Esophagus muscularis mucosa (tissue), 4 donors: ENCODE measurements at places on chromosomes 7 and 10. TPM values are rescaled to one million over a fixed set of nuclear protein-coding genes. Genes with fewer than 3 reads are reported as not detected.

DNA sequence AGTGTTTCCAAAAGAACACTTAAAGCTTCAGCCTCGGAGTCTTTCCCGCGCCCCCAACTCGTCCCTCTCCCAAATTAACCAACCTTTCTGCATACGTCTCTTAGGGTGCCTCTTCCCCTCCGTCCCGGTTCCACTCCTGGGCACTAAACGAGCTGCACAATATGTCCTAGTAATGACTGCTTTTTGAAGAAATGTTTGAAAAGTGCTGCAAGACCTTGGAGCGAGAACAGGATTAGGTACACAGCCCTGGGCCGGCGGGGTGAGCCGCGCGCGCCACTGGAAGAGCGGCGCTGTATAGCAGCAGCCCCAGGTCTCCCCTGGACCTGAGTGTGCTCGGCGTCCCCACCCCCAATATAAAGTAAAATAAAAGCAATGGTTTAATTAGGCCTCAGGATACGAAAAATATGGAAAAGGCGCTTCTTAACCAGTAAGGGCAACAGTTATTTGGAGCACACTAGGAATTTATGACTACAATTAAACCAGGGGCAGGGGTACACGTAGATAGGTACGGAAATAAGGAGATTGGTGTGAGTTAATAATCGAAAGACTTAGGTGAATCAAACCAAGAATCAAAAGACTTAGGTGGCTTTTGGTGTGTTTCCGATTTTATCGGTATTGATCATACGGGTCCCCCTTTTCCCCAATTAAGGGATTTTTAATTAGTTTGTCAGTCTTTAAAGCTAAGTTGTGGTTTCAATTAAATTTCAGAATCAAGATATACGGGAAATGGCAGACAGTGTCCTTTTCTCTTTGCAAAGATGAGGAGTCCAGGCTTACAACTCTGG lies 1.9 kb downstream of the TET1 start:
- peak overlapping the region; percentile 85 for H3K4me3 ChIP-seq
- peak overlapping the region; percentile 64 for H3K27ac ChIP-seq
- H3K27me3 ChIP-seq: no peaks in the 10 kb centered on the region
- H3K36me3 ChIP-seq: no peaks in the 10 kb centered on the region

GRCh38 chr10:119305860-119306513 lies 98.6 kb downstream of the GRK5 start:
- H3K27ac ChIP-seq: peak overlapping the region; percentile 84
- H3K27me3 ChIP-seq: no peaks in the 10 kb centered on the region
- H3K4me1 ChIP-seq: peaks cover 97% of the 10 kb centered on the region
- H3K36me3 ChIP-seq: no peaks in the 10 kb centered on the region
- DNase-seq: peak; percentile 96
- H3K4me3 ChIP-seq: no peak overlapping the region

RET gene
- 1.7 TPM for total RNA-seq

DNA sequence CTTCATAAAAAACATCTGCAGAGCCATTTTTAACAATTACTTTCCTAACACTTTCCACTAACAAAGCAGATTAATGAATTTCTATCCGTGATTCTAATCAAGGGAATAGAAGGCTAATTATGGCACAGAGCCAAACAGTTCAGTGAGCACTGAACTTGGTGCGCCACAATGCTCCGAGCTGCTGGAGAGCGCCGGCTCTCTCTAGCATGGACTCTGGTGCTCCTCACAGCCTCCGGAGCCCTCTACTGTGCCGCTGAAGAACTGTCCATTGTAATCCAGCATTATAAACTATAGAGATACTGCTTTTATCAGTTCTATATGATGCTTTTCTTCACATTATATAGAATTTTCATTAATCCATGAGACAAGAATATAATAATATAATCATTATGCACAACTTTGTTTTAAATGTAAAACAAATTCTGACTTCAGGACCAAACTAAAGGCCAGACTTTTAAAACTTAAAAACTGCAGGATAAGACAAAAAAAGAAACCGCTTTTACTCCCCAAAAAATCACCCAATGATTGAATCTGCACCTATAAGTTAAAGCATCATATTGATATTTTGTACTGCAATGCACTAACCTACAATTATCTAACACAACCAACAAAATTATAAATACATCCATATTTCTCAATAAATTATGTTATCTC lies 123.6 kb downstream of the RNF32 start:
- H3K36me3 ChIP-seq: peaks cover 4% of the 10 kb centered on the region
- H3K27me3 ChIP-seq: no peaks in the 10 kb centered on the region
- H3K4me3 ChIP-seq: no peak overlapping the region
- H3K4me1 ChIP-seq: no peaks in the 10 kb centered on the region

DNA sequence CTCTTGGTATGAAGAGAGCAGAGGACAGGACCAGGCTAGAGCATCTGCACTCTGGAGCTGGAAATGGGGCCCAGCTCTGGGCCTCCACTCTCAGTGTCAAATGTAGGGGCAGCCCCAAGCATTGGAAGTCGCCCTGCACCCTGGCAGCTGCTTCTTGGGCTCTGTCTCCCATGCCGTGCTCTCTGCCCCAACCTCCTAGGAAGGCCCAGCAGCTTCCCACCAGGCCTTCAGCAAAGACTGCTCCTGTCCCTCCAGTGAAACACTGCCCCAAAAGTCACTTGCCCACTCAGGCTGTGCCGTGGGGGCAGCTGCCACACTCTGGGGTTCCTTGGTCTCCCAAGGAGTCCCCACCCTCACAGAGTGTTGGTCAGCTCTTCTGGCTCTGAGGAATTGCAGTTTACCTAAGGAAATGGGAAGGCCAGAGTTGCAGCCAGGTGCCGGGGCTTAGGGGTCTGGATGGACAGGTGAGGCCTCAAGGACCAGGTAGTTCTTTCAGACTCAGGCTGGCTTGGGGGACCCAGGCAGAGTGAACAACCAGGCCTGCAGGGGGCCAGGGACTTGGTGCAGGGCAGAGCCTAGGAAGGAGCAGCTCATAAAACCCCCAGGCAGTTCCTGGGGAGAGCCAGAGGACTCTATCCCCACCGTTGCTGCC lies 9.4 kb upstream of the OPN4 start:
- H3K36me3 ChIP-seq: no peaks in the 10 kb centered on the region
- H3K4me1 ChIP-seq: peaks cover 15% of the 10 kb centered on the region
- no peaks in the 10 kb centered on the region for H3K27me3 ChIP-seq
- no peak overlapping the region for H3K27ac ChIP-seq
- DNase-seq: peak; percentile 88
- no peak overlapping the region for H3K4me3 ChIP-seq

- H3K36me3 ChIP-seq: no peaks in the 10 kb centered on the region
- H3K4me3 ChIP-seq: no peak overlapping the region
- H3K27ac ChIP-seq: no peak overlapping the region
- DNase-seq: no peak
- no peaks in the 10 kb centered on the region for H3K27me3 ChIP-seq
Observed at GRCh38 chr7:31782411-31782991, 95.5 kb downstream of the PPP1R17 start.

- H3K27me3 ChIP-seq: no peaks in the 10 kb centered on the region
- H3K4me3 ChIP-seq: no peak overlapping the region
- peaks cover 59% of the 10 kb centered on the region for H3K36me3 ChIP-seq
- H3K27ac ChIP-seq: no peak overlapping the region
Observed at GRCh38 chr10:113610631-113611601, 52.9 kb downstream of the NRAP start.

DNA sequence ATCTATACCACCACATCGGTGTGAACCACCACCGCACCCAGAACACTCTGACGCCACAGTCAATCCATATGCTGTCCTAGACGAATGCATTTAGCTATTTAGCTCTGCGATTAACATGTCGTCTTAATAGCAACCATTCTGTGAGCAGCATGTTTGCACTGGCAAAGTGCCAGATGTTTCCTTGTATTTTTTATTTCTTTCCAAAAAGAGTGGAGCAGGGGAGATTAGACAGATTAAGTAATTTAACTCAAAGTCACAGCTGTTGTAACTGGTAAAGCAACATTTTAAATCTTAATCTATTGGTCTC lies 57.0 kb upstream of the ARL4A start:
- H3K36me3 ChIP-seq: no peaks in the 10 kb centered on the region
- no peaks in the 10 kb centered on the region for H3K27me3 ChIP-seq
- no peak for DNase-seq
- H3K27ac ChIP-seq: no peak overlapping the region

OGDH gene
- 135 TPM for total RNA-seq

- H3K4me3 ChIP-seq: no peak overlapping the region
- H3K4me1 ChIP-seq: no peaks in the 10 kb centered on the region
- no peak overlapping the region for H3K27ac ChIP-seq
- H3K36me3 ChIP-seq: no peaks in the 10 kb centered on the region
- H3K27me3 ChIP-seq: no peaks in the 10 kb centered on the region
Observed at GRCh38 chr10:129411772-129412171, 55.3 kb upstream of the MGMT start.

AGAP4 gene
- total RNA-seq: 14.9 TPM

DNA sequence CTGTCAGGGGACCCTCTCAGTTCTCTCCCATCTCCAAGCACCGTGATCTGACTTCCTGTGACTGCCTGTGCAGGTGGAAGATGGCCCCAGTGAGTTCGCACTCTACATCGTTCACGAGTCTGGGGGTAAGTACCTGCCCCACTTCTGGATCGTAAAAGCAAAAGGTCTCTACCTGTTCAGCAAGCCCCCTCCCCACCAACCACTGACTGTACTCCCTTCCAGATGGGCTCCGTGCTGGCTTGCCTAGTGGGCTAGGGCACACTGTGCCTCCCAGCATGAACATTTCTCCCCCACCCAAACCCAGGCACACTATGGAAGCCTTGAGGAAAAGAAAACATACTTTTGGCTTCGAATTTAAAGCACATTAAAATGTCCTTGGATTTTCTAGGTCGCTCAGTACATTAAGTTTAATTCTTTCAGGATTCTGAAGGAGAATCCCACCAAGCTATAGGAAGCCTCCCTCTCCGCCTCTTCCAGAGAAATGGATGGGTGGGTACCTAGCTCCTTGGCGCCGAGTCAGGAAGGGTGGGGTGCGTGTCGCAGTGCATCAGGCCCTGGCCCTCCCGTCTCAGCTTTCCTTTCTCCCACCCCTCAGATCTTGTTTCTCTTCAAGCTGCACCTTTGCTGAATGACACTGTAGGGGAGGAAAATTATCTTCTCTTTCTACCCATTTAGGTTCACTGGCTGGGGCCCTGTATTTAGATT lies 11.0 kb upstream of the ZNF22 start:
- H3K4me3 ChIP-seq: no peak overlapping the region
- H3K36me3 ChIP-seq: peaks cover 89% of the 10 kb centered on the region
- peaks cover 75% of the 10 kb centered on the region for H3K4me1 ChIP-seq
- no peaks in the 10 kb centered on the region for H3K27me3 ChIP-seq
- H3K27ac ChIP-seq: peak overlapping the region; percentile 10
- no peak for DNase-seq

ZPBP gene
- total RNA-seq: not detected

- no peak overlapping the region for H3K27ac ChIP-seq
- H3K36me3 ChIP-seq: no peaks in the 10 kb centered on the region
- H3K4me3 ChIP-seq: no peak overlapping the region
- peaks cover 2% of the 10 kb centered on the region for H3K4me1 ChIP-seq
- no peak for DNase-seq
Observed at GRCh38 chr7:158322616-158323530, 264.8 kb downstream of the PTPRN2 start.

- peak; percentile 34 for DNase-seq
- no peak overlapping the region for H3K4me3 ChIP-seq
- H3K27me3 ChIP-seq: no peaks in the 10 kb centered on the region
- H3K4me1 ChIP-seq: no peaks in the 10 kb centered on the region
- no peak overlapping the region for H3K27ac ChIP-seq
Observed at GRCh38 chr10:45235798-45236220, 79.6 kb downstream of the OR13A1 start.

DNA sequence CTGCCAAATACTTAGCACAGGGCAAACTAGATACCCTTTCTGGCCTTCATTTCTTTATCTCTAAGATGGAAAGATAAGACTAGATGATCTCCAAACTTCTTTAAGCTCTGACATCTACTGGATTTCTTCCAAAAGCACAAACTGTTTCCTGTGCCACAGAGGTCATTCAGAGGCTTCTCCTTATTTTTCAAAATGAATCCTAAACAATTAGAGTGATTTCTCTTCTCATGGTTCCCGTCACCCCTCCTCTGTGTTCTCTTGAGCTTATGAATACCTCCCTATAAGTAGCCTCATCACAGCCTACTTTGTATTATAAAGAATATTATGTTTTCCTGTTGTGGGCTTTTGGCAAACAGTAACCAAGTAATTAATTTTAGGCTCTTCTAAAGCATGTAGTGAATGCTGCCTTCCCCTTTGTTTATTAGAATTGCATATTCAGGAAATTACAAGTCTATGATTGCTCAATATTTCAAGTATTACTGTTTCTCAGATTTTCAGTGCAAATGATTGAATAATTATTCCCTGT lies 179.5 kb downstream of the REEP3 start:
- no peak for DNase-seq
- H3K27ac ChIP-seq: peak overlapping the region; percentile 81
- H3K27me3 ChIP-seq: no peaks in the 10 kb centered on the region
- peaks cover 38% of the 10 kb centered on the region for H3K4me1 ChIP-seq

ATOH7 gene
- total RNA-seq: not detected

DNA sequence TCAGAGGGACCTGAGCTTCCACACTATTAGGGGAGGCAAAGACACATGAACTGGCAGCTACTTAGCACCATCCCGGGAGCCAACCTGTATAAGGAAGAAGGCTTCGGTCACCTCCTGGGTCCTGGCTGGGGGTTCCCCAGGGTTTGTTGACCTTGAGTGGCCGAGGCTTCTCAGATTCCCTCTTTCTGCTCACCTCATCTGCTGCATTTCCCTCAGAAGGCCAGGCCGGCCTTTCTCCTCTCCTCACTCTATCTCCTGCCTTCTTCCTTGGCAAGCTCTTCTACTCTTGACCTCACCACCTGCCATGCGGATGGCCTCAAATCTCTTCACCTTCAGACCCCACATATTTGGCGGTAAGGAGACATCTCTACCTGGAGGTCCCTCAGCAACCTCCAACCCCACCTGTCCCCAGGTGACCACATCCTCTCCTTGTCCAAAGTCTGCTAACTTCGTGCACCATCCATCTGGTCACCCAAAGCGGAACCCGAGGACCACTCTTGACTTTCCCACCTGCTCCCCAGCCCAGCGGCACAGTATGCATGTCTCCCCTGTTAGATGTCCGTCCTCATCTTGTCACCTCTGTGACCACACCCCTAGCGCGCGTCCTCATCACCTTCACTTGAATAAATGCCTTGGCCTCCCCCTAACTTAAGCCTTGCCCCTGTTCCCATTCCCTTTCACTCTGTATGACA lies 133.8 kb upstream of the UNC5B start:
- peak; percentile 72 for DNase-seq
- no peak overlapping the region for H3K4me3 ChIP-seq
- H3K27me3 ChIP-seq: peaks cover 4% of the 10 kb centered on the region
- H3K36me3 ChIP-seq: no peaks in the 10 kb centered on the region

DNA sequence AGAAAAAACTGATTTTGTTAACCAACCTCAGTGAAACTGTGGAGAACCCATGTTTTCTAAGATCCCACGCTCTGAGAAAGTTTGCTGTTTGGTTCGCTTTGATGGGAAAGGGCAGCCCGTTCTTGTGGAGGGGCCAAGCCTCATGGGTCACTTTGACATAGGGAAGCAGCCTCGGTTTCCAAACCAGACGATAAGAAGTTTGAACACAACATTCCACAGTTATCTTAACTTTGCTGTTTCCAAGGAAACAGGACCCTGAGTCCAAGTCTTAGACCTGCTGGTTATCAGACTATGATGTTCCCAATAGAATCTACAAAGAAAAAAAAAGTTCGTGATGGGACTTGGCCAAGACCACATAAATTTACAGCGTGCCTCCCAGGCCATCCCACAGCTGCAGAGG lies 182.3 kb downstream of the NRP1 start:
- H3K27ac ChIP-seq: no peak overlapping the region
- no peak overlapping the region for H3K4me3 ChIP-seq
- no peaks in the 10 kb centered on the region for H3K27me3 ChIP-seq
- peaks cover 6% of the 10 kb centered on the region for H3K4me1 ChIP-seq
- no peaks in the 10 kb centered on the region for H3K36me3 ChIP-seq
